ENCODE measurements at places on chromosomes 2 and 18. TPM values are rescaled to one million over a fixed set of nuclear protein-coding genes. Genes with fewer than 3 reads are reported as not detected.

The UGT1A5 gene
- not detected for total RNA-seq

The NT5C1B gene
- not detected for total RNA-seq

The PNKD gene
- 17.8 TPM for total RNA-seq

The COBLL1 gene
- not detected for total RNA-seq

DNA sequence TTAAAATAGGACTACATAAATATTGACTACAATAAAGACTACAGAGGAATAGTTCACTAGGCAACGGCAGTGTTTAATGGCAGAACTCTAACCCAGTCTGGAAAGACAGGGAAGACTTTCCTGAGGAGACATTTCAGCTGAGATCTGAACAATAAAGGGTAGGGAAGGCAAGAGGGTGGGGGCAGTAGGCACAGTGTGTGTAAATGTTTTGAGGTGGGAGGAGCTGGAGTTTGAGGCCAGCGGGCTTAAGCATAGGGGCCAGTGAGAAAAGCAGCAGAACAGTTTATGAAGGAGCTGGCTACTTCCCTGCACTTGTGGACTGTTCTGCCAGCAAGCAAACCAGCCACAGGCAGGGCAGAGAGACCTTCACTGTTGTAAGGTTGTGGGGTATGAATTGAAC, 76.6 kb upstream of the UGP2 start:
- H3K27ac ChIP-seq = no peak overlapping the region
- H3K4me1 ChIP-seq = no peaks in the 10 kb centered on the region
- no peak for DNase-seq
- H3K4me3 ChIP-seq = no peak overlapping the region
- no peaks in the 10 kb centered on the region for H3K36me3 ChIP-seq

DNA sequence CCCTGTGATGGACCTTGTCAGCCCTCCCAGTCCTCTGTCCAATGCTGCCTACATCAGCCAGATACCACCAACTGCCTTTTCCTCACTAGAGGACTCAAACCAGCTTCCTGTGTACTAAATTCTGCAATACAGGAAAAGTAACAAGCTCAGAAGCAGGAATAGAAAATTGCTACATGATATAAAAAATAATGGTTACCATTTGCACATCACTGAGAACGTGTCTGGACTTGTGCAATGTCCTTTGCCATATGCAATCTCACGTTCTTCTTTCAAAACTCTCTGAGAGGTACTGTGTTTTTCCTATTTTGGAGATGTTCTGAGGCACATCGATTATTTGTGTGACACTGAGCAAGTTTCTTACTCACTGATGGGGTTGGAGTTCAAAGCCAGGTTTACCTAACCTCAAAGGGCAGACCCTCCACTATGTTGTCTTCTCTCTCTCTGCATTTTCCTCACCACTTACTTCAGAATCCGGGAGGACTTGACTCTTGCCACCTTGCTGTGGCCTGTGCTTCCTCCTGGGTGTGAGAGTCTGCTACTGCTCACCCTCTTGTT, 12.1 kb downstream of the UPP2 start:
- H3K4me1 ChIP-seq = no peaks in the 10 kb centered on the region
- H3K4me3 ChIP-seq = no peak overlapping the region
- H3K27me3 ChIP-seq = peaks cover 5% of the 10 kb centered on the region
- no peak for DNase-seq
- H3K27ac ChIP-seq = no peak overlapping the region

DNA sequence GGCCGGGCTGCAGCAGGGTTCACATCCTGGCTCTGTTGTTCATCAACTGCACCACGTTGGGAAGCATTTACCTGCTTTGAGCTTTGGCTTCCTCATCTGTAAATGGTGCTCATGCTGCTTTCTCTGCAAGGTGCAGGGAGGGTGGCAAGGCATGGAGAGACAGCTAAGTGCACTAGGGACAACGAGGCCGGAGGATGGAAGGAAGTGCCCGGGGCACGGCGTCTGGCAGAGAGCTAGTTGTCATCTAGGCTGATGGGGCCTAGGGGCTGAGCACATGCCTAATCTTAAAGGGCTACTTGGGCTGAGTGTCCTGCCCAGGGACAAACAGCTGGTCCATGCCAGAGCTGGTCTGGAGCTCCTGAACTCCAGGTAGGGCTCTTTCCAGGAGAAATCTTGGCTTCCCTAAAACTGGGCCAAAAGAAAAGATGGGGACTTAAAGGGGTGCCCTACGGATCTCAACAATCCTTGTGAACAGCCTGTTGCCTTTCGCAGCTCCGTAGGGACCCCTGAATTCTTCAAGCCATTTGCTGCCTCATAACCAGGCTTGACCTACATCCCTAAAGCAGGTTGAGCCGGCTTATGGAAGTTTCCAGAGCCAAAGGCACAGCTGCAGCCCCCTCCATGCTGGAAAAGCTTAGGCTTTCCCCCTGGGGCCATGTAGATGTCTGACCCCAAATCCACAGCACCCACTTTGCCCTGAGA, 130.8 kb downstream of the SMAD7 start:
- no peak overlapping the region for H3K4me3 ChIP-seq
- H3K27ac ChIP-seq = no peak overlapping the region
- H3K27me3 ChIP-seq = no peaks in the 10 kb centered on the region
- peaks cover 29% of the 10 kb centered on the region for H3K4me1 ChIP-seq

DNA sequence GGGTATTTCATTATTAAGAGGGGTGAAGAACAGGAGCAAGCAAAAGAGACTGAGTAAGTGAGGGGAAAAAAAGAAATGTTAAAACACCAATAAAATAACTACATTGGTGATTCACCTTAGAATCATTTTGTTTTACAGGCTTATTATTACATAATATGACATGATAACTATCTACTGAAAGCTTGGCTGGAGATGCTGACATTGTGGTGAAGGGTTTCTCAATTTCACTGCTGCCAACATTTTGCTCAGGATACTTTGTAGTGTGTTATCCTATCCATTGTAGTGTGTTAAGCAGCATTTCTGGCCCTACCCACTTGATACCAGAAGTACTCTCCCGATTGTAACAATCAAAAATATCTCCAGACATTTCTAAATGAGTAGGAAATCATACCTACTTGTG, 1564.6 kb upstream of the NXPH2 start:
- H3K36me3 ChIP-seq = no peaks in the 10 kb centered on the region
- DNase-seq = no peak
- no peak overlapping the region for H3K4me3 ChIP-seq
- H3K4me1 ChIP-seq = no peaks in the 10 kb centered on the region

GRCh38 chr2:237912271-237913192, 53.1 kb downstream of the RAMP1 start:
- DNase-seq = no peak
- H3K4me3 ChIP-seq = no peak overlapping the region
- peaks cover under 1% of the 10 kb centered on the region for H3K36me3 ChIP-seq
- H3K27me3 ChIP-seq = no peaks in the 10 kb centered on the region
- H3K4me1 ChIP-seq = no peaks in the 10 kb centered on the region

DNA sequence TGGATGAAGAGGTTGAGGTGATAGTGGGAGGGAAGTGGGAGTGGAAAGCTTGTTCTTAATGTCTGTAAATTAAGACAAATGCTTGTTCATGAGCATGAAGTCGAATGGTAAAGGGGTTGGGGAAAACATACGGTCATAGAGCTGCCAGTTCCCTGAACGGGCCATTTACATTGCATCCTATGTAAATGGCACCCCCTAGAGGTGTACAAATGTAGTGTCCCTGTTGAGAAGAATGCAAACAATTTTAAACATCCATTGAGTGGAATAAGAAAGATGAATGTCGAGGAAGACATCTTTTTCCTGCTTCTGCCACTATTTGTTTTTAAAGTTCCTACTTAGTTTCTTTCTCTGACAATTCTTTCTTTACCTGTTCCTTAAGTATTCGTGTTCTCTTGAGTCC, 155.7 kb downstream of the RDH14 start:
- H3K36me3 ChIP-seq = no peaks in the 10 kb centered on the region
- H3K4me1 ChIP-seq = no peaks in the 10 kb centered on the region
- peaks cover 7% of the 10 kb centered on the region for H3K27me3 ChIP-seq

- H3K4me1 ChIP-seq = peaks cover 9% of the 10 kb centered on the region
- no peaks in the 10 kb centered on the region for H3K27me3 ChIP-seq
- peaks cover 36% of the 10 kb centered on the region for H3K36me3 ChIP-seq
- no peak overlapping the region for H3K4me3 ChIP-seq
- H3K27ac ChIP-seq = no peak overlapping the region
- no peak for DNase-seq
These were observed 13.8 kb upstream of the IAH1 start for GRCh38 chr2:9460441-9461017.

GRCh38 chr18:49368876-49369440, 91.5 kb downstream of the DYM start:
- H3K36me3 ChIP-seq = peaks cover 12% of the 10 kb centered on the region
- no peak overlapping the region for H3K4me3 ChIP-seq
- DNase-seq = no peak

DNA sequence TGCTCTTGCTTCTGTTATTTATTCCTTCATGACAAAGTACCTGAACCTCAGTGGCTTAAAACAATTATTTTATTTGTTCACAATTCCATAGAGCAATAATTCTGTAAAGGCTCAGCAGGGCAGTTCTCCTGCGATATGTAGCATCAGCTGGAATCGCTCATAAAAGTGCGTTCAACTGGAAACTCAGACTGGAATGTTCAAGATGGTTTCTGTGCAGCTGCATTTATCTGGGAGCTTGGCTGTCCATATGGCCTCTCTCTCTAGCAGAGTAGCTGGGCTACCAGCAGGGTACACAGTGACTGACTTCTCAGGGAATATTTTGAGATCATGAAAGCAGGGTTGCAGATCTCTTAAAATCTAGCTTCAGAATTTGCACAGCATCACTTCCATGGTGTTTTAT, 13.5 kb downstream of the CCDC121 start:
- no peak overlapping the region for H3K27ac ChIP-seq
- H3K36me3 ChIP-seq = peaks cover 53% of the 10 kb centered on the region
- H3K4me3 ChIP-seq = no peak overlapping the region
- H3K4me1 ChIP-seq = no peaks in the 10 kb centered on the region
- DNase-seq = no peak

- peak; percentile 69 for DNase-seq
- H3K4me1 ChIP-seq = peaks cover 59% of the 10 kb centered on the region
- peak overlapping the region; percentile 46 for H3K4me3 ChIP-seq
- H3K36me3 ChIP-seq = peaks cover 13% of the 10 kb centered on the region
- H3K27ac ChIP-seq = peak overlapping the region; percentile 89
These were observed 93.0 kb upstream of the SLC39A10 start for GRCh38 chr2:195563857-195564512.

DNA sequence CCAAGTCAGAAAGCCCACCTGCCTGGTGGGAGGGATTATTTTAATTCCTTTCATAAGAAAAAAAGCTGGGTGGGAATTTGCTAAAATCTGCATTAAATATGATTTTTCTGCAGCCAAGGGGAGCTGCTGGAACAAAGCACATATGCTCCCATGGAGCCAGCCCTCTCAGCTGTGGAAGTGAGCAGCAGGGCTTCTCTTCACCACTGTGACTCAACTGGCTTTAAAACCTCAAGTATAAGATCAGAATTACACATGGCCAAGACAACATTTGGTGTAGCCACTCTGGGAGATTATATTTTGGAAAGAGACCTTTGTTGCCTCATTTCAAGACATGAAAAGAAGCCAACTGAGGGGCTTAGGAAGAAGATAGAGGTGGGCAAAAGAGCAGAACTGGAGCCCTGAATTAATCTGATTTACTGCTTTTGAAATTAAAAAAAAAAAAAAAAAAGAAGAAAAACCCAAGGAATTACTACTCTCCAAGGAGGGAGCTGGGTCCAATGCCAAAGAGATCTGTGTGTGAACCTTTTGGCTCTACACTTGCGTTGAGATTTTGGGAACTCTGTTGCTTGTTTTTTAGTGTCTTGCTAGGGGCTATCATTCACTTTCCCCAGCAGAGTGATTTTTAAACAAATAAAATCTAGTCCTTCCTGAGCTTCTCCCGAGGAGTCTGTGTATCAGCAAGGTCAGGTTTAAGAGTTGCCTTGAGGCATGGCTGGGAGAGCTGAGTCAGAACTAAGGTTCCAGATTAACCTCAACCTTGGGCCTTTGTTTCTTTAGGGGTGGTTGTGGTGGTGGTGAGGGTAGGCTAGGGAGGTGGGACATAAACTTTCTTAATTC, 6.0 kb downstream of the LHCGR start:
- H3K27me3 ChIP-seq = peaks cover 5% of the 10 kb centered on the region
- no peak overlapping the region for H3K4me3 ChIP-seq
- H3K4me1 ChIP-seq = no peaks in the 10 kb centered on the region
- no peaks in the 10 kb centered on the region for H3K36me3 ChIP-seq
- no peak for DNase-seq

DNA sequence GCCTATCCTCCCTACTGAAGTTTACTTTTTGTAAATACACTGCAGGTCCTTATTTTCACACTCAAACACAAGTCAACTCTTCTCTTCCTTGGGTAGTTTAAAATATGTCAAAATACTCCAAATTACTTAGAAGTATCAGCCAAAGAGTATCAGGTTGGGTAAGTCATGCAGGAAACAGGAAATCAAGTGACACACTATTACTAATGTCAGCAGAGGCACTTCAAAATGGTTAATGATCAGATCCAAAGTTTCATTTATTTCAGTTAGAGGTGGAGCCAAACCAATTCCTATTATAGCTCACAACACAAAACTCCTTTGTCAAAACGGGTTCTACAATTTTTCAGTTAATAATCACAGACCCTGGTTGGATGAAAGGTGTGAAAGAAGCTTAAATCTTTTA, 54.2 kb downstream of the DLGAP1 start:
- DNase-seq = no peak
- H3K4me1 ChIP-seq = no peaks in the 10 kb centered on the region
- no peak overlapping the region for H3K27ac ChIP-seq
- H3K27me3 ChIP-seq = no peaks in the 10 kb centered on the region
- no peak overlapping the region for H3K4me3 ChIP-seq
- H3K36me3 ChIP-seq = no peaks in the 10 kb centered on the region

DNA sequence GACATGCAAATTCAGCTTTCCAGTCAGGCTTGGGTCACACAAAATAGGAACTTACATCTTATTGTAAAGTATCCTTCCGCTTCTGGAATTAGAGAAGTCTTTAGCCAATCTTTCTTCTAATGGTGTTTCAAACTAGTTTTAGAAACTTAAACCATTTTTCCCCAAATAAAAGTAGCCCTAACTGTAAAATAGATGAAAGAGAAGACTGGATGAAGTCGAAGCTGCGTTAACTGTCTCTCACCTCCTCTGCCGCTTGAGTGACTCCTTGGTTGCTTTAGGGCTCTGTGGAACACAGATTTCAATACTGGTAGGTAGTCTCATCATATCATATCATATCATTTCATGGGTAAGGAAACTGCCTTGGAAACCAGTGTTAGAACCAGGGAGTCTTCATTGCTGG, 498.4 kb downstream of the XIRP2 start:
- H3K36me3 ChIP-seq = no peaks in the 10 kb centered on the region
- no peak overlapping the region for H3K27ac ChIP-seq
- H3K27me3 ChIP-seq = no peaks in the 10 kb centered on the region
- no peak for DNase-seq
